ENCODE measurements at places on chromosomes 3 and 15.

- DNase-seq = peak; percentile 86
Measured at GRCh38 chr15:72227192-72227586, 3.8 kb downstream of the PKM start.

DNA sequence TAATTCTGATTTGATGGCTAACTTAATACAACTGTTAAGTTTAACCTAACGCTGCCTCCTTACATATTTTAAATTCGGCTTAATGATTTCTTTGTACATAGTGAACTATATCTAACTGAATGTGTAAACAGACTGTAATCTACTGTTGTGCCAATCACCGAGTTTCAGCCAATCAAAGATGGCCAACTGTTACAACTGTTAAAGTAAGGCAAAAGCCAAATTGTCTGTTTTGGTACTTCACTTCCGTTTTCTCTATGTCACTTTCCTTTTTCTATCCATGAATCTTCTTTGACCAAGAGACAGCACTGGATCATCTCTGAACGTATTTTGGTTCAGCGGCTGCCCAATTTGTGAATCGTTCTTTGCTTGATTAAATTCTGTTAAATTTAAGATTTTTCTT is 137.0 kb downstream of the LMLN start:
- no peak for DNase-seq

- DNase-seq = no peak
Measured at GRCh38 chr15:74235962-74236361, at the start of gene CCDC33. CCDC33 (plus strand) TSS chr15:74236326; CDS start chr15:74236720, 394 bp downstream.

- DNase-seq = peak; percentile 39
Measured at GRCh38 chr3:123635217-123635616, 50.4 kb upstream of the HACD2 start.
